ENCODE measurements at places on chromosomes 4 and X.

DNA sequence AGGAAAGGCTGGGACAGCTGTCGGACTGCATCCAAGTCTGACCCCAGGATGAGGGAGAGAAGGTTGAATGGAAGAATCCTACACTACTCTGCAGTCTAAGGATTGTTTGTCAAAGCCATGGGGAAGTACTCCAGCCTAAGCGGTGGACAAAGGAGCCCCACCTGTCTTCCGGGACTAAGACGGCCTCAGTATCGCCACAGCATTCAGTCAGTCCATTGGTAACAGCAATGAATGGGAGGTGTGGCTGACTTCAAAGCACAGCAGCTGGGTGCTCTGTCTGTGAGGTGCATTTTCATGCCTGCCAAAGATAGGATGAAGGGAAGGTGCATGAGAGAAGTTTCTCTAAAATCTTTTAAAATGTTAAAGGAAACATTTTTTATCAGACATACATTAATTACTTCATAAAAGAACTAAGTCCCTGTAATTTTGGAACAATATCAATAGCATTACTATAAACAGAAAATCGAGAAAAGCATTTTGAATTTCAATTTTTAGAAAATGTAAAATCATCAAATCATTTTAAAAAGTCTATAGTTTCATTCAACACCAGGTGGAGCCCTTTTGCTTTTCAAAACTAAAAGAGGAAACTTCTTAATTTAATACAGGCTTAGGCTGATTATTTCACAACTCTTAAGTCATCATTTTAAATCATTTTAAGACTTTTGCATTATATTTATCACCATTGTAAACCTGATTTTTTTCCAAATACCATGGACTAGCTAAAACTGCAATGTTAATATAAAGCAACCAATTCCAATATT lies 27.6 kb upstream of the INTU start:
- DNase-seq: no peak

GRCh38 chr4:113534711-113535110 lies 226.8 kb downstream of the CAMK2D start:
- DNase-seq: no peak

DNA sequence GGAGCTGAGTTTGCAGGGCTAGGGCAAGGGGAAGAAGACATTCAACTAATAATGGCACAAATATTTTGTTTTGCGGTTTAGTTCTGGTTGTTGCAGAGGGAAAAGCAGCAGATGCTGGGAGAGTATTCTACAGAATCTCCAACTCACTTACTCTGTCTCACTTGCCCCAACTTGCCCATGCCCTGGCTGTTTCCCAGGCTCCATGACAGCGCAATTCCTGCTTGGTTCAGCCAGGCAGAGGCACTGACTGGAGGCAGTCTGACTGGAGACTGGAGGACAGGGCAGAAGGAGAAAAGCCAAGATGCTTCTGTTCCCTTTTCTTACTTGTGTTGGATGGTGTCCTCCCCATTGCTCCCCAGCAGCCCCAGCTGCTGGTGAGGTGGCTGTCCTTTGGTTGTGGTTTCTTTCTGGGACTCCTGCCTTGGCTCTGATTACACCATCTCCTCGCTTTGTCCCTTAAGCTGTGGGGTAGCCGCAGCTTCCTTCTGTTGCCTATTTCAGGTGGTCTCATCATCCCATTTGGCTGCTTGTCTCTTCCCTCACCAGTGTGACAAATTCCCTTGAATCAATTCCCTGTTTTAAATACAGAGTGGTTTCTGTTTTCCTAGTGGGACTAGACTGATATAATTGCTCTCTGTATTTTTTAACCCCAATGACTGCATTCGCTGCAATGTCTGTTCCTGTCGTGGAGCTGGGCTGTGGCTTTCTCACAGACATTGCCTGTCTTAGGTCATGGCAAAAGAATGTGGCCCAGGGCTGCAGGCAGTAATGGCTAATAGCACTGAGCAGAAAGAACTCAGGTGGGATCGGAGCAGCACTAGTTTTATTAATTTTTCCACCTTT lies 24.2 kb upstream of the RASL11B start:
- DNase-seq: no peak

GRCh38 chr4:185128272-185129119 lies 14.6 kb upstream of the SLC25A4 start:
- peak; percentile 57 for DNase-seq

GRCh38 chr4:110278127-110278526 lies 79.7 kb upstream of the ELOVL6 start:
- no peak for DNase-seq

- no peak for DNase-seq
Observed at GRCh38 chr4:52358883-52359321, 300.2 kb downstream of the USP46 start.

DNA sequence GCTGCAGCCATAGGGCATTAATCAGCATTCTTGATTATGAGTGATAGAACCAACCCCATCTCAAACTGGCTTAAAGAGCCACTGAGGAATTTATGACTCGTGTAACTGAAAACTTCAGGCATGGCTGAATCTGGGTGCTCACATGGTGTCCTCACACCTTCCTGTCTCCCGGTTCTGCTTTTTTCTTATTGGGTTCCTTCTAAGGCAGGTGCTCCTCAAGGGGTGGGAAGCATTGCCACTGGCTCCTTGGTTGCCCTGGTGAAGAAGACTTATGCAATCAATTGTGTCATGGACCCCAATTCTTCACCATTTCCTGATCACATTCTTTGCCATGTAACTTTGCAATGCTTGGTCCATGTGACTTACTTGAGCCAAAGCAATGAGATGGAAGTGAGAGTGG lies 4.3 kb upstream of the ZCCHC4 start:
- DNase-seq: no peak

- DNase-seq: no peak
Observed at GRCh38 chr4:25370242-25370641, 6.8 kb upstream of the ANAPC4 start.

DNA sequence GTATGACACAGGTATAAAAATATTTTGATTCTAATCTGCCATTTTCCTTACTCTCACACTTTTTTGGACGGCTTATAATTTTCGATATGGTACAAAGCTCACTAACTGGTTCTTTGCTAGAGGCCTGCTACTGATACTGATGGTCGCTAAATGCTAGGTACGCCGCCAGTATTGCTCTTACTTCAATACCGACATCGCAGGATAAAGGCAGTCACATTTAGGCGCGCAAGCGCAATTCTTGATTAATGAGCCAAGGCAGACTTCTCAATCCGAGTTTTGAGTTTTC lies 557 bp upstream of the USP38 start:
- no peak for DNase-seq

GRCh38 chr4:143270256-143270838 lies 66.3 kb upstream of the GAB1 start:
- no peak for DNase-seq

GRCh38 chrX:112734290-112734689 lies 54.6 kb upstream of the LHFPL1 start:
- DNase-seq: peak; percentile 0

- DNase-seq: no peak
Observed at GRCh38 chrX:9878146-9878820, 88.9 kb upstream of the CLDN34 start.

GRCh38 chrX:9562851-9563250 lies 98.0 kb downstream of the TBL1X start:
- DNase-seq: no peak

DNA sequence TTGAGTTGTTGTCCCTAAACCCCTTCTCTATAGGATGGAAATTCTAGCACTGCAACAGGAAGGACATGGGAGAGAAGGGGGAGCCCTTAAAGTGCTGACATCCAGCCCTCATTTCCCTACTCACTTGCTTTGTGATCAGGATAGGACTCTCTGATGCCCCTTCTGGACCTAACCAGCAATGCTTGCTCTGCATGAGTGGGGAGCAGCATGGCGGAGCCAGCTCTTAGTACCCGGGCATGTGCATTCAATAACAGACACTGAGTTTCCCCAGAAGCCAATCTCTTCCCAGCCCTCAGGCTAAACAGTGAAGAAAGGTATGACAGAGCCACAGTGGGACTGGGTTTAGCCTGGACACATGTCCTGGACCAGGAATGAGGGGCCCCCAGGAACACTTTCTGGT lies 14.0 kb downstream of the SOD3 start:
- no peak for DNase-seq

GRCh38 chr4:57911203-57911602 lies 801.0 kb upstream of the IGFBP7 start:
- DNase-seq: no peak

GRCh38 chr4:165542476-165542875 lies 163.7 kb downstream of the CPE start:
- no peak for DNase-seq

- DNase-seq: no peak
Observed at GRCh38 chr4:155237567-155237966, 29.1 kb downstream of the NPY2R start.

GRCh38 chr4:151675411-151675971 lies 85.3 kb downstream of the GATB start:
- no peak for DNase-seq

- DNase-seq: no peak
Observed at GRCh38 chr4:15042529-15043167, 40.4 kb downstream of the CPEB2 start.

GRCh38 chrX:41382714-41383645 lies 49.0 kb downstream of the DDX3X start:
- DNase-seq: no peak

DNA sequence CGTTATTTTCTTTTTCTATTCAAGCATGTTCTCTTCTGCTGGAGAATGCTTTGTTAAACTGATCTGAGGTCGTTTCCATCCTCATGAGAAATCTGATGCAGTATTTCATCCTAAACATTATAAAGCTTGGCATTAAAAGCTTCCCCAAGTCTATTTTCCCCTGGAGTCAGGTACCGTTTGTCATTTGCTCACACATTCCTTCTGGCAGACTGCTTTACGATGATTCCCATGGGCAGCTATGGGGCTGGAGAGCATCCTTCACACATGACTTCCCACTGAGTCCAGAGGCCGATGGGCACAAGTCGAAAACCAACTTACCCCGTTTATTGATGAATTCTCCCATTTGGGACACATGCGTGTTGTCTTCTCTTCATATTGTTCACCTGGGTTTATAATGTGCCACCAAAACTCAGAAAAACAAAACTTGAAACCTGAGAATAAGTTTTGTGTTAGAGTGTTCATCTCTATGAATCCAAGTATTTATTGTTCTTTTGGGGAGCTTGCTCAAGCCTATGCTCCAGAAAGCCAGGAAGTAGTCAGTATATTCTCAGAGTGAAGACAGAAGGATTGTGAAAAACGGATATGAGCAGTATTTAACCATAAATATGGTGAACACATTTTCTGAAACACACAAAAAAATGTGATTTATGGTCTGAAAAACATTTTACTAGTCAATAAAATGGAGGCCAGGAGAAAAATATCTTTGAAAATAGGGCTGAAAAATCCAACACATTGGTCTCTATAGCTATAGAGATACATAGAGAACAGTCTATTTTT lies 298.8 kb upstream of the NOCT start:
- no peak for DNase-seq

DNA sequence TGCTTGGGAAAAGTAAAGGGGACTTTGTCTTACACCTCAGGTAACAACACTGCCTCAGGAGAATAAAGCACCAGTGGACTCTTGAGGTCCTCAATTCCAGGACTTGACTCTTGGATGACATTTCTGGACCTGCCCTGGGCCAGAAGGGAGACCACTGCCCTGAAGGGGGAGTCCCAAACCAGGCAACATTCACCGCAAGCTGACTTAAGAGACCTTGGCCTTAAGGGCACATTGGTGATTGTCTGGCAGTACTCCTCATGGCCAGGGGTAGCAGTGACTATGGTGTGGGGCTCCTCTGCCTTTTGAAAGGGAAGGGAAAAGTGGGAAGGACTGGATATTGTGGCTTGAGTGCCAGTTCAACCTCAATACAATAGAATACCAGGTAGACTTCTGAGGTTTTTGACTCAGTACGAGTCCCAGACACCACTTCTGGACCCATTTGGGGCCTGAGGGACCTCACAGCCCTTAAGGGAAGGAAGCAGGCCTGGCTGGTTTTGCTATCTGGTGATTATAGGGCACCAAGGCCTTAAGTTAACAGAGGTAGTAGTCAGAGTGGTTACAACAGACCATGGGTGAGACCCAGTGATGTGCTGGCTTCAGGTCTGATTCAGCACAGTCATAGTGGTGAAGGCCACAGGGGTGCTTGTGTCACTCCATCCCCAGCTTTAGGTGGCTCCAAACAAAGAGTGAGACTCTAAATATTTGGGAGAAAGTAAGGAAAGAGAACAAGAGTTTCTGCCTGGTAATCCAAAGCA lies 121.2 kb upstream of the TET2 start:
- no peak for DNase-seq

GRCh38 chr4:115293093-115293462 lies 179.7 kb upstream of the NDST4 start:
- DNase-seq: no peak

DNA sequence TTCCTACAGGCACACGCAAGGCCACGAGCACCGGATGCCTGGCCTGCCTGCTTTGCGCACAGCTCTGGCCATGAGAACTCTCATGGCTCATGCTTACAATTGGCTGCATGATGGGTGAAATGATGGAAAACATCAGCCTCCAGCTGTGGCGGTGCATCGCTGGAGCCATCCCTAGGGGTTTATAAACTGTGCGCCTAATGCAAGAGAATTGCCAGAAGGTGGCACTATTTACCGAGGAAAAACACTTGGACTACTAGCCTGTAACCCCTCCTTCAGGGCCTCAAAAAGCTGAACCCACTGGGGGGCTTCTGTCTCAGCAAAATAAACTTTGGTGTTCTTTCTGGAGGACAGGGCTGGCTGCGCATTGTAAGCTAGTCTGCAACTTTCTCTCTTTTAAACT lies 51.9 kb downstream of the PHKA2 start:
- DNase-seq: no peak

DNA sequence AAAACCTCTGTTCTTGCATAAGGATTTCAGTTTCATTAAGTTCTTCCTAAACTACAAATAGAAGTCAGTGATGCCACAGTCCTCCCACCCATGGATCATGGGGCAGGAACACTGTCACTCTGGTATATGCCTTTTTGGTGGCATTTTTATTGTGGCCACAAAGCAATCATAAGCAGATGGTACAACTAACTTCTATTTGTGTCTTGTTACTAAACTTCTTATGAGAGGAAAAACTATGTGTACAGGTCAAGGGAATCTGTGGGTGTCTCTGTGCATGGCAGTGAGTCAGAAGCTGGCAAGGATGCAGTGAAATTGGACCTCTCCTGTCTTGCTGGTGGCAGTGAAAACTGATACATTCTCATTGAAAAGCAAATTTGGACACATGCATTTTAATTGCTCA lies 245.0 kb upstream of the GPC4 start:
- no peak for DNase-seq

GRCh38 chr4:102757681-102758080 lies 3.1 kb downstream of the MANBA start:
- DNase-seq: no peak

- no peak for DNase-seq
Observed at GRCh38 chr4:165360041-165360695, 18.6 kb upstream of the CPE start.
